ENCODE measurements at places on chromosomes 7 and 10. TPM values are rescaled to one million over a fixed set of nuclear protein-coding genes. Genes with fewer than 3 reads are reported as not detected.

PLAU gene
- 7.5 TPM for total RNA-seq

PDCD11 gene
- 10.1 TPM for total RNA-seq

GRCh38 chr7:45401851-45402250 lies 172.3 kb upstream of the ADCY1 start:
- no peak for DNase-seq

DNA sequence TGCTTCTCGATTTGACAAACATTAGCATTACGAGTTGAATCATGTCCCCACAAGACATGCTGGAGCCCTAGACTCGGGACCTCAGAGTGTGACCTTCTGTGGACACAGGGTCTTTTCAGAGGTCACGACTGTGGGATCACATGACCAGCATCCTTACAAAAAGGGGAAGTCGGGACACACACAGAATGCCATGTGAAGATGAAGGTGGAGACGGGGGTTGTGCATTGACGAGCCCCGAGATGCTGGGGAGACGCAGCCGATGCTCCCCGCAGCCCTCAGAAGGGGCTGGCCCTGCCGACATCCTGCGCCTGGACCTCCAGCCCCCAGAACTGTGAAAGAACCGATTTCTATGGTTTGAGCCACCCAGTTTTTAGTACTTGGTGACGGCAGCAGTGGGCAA lies 7.5 kb downstream of the ZFAND2A start:
- DNase-seq = no peak

Data from Right ventricle myocardium superior (tissue), 1 donor.